ENCODE measurements at places on chromosomes 2 and 18. TPM values are rescaled to one million over a fixed set of nuclear protein-coding genes. Genes with fewer than 3 reads are reported as not detected.

GRCh38 chr2:16570516-16570915 lies 95.1 kb downstream of the CYRIA start:
- peaks cover 4% of the 10 kb centered on the region for H3K36me3 ChIP-seq
- DNase-seq: no peak
- H3K27ac ChIP-seq: no peak overlapping the region

GRCh38 chr2:221477714-221478484 lies 94.2 kb downstream of the EPHA4 start:
- no peaks in the 10 kb centered on the region for H3K36me3 ChIP-seq
- no peaks in the 10 kb centered on the region for H3K4me1 ChIP-seq
- H3K27ac ChIP-seq: no peak overlapping the region
- no peak for DNase-seq

DNA sequence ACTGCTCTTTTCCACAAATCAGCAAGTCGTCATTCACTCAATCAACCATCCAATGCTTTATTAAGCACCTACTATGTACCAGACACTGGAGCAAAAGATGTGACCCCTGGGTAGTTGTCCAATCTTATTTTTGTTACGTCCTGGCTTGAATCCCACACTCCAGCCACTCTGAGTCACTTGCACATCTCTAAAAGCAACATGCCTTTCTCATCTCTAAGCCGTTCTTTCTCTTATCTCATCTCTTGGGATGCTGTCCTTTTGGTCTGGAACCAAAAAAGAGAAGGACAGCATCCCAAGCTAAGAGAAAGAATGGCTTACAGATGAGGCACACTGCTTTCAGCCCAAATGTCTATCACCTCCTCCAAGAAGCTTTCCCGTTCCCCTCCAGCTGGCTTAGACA lies 58.8 kb downstream of the RNF152 start:
- no peak for DNase-seq
- H3K36me3 ChIP-seq: no peaks in the 10 kb centered on the region
- H3K27me3 ChIP-seq: peaks cover 2% of the 10 kb centered on the region
- H3K27ac ChIP-seq: no peak overlapping the region
- peaks cover 17% of the 10 kb centered on the region for H3K4me1 ChIP-seq

DNA sequence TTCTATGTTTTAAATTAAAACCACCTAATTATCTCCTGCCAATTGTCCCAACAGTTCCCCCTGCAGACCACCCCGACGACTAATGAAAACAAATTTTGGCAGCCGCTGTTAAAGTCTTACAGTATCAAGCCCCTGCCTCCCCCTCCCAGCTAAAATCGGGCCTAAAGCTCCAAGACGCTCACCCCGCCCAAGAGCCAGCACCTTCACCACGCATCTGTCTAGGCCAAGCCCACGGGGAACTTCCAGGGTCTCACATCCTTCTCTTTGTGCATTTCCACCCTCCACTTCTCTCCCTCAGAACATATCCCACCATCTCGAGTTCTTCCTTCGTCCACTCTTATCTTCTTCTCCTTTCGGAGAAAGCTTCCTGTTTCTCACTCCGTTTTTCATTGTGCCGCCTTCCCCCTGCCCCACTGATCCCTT lies 445 bp downstream of the PRPF40A start:
- peaks cover 57% of the 10 kb centered on the region for H3K4me1 ChIP-seq
- peak; percentile 30 for DNase-seq
- H3K4me3 ChIP-seq: peak overlapping the region; percentile 100
- no peaks in the 10 kb centered on the region for H3K27me3 ChIP-seq

DNA sequence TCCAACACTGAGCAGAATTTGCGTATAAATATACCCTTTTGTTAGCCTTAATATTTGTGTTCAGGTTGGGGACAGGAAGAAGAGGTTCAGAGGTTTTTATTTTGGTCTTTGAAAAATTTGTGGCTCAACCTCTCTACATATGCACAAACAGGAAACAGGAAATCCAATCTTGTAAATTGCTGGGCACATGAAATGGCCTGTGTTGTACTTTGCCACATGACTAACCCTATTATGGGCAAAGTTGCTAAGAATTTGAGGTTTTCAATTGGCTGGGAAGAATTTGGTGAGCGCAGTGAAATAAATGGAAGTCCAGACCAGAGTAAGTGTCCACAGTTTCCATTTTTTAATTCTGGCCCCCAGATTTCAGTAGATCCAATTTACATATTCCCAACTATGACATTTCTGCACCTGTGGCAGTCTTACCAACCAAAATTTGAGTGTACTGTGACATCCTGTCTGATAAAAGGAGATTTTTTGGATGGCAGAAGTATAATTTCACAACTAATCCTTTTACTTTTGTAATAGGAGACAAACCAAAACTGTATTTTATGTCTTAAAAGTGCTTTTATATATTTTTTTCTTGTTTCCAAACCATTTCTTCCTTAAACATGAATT lies 63.6 kb downstream of the COX7A2L start:
- H3K27ac ChIP-seq: peak overlapping the region; percentile 7
- no peak for DNase-seq
- peaks cover 44% of the 10 kb centered on the region for H3K36me3 ChIP-seq
- no peak overlapping the region for H3K4me3 ChIP-seq

DNA sequence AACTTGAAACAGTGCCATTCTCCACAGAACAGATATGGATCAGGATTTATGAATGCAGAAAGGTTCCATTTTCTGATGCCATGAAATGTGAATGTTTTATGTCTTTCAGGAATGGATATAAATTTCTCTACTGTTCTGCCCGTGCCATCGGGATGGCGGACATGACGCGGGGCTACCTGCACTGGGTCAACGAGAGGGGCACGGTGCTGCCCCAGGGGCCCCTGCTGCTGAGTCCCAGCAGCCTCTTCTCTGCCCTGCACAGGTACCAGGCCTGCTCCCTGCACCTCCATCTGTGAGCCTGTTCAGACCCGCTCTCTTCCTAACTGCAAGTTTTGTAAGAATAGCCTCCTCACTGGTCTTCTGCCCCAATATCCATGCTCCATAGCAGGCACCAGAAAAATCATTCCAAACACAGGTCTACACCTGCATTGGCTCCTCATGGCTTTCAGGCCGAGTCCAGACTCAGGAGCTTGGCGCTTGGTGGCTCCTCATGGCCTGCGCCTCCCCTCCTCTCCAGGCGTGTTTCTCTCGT lies 68.6 kb downstream of the LPIN1 start:
- H3K27ac ChIP-seq: no peak overlapping the region
- no peaks in the 10 kb centered on the region for H3K4me1 ChIP-seq
- H3K36me3 ChIP-seq: peaks cover 73% of the 10 kb centered on the region
- H3K27me3 ChIP-seq: no peaks in the 10 kb centered on the region
- DNase-seq: no peak

GRCh38 chr2:1609485-1610095 lies 134.7 kb downstream of the PXDN start:
- no peak overlapping the region for H3K4me3 ChIP-seq
- no peak for DNase-seq
- no peak overlapping the region for H3K27ac ChIP-seq
- H3K36me3 ChIP-seq: no peaks in the 10 kb centered on the region
- H3K4me1 ChIP-seq: no peaks in the 10 kb centered on the region

DNA sequence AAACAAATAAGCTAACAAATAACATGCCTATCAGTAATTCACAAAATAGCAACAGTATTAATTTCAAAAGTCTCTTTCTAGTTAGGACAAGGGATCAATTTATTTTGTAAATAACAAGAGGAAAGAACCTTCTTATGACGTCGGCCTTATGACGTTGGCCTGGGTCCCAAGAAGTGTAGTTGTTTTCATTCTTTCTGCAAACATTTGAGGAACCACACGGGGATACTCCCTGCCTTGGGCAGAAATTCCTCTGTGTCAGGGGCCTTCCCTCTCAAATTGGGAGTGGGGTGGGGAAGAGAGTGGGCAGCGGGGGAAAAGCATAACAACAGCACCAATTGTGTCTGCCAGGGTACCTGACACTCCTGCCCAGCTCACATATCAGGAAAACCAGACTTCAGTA lies 1.3 kb downstream of the CCDC68 start:
- no peak overlapping the region for H3K27ac ChIP-seq
- no peak for DNase-seq
- H3K4me3 ChIP-seq: no peak overlapping the region
- peaks cover 40% of the 10 kb centered on the region for H3K27me3 ChIP-seq

- H3K36me3 ChIP-seq: peaks cover 4% of the 10 kb centered on the region
- H3K4me1 ChIP-seq: no peaks in the 10 kb centered on the region
- no peak for DNase-seq
- H3K27me3 ChIP-seq: no peaks in the 10 kb centered on the region
- H3K27ac ChIP-seq: no peak overlapping the region
These were observed 32.9 kb downstream of the YIPF4 start for GRCh38 chr2:32310577-32310976.

DNA sequence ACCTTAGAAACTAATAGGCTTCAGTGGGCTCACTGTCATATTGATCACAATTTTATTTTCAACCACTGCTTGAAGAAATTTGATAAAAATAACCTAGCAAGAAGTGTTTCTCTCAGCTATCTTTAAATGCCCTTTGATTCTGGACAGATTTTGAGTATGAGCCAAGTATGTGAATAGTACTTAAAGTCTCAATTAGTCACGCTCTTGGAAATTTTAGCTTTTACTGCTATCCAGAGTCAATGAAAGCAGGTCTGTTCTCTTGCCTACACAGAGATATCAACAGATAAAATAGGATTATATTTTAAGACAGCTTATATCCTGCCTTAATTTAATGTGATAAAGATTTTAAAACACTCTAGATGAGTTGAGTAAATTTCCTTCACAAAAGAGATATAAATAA lies 337.3 kb downstream of the CBLN2 start:
- H3K27ac ChIP-seq: no peak overlapping the region
- H3K27me3 ChIP-seq: no peaks in the 10 kb centered on the region
- H3K36me3 ChIP-seq: no peaks in the 10 kb centered on the region
- no peak overlapping the region for H3K4me3 ChIP-seq
- DNase-seq: no peak

GRCh38 chr18:45166836-45167551 lies 448.3 kb upstream of the SLC14A2 start:
- H3K27ac ChIP-seq: no peak overlapping the region
- no peak overlapping the region for H3K4me3 ChIP-seq
- no peaks in the 10 kb centered on the region for H3K36me3 ChIP-seq
- DNase-seq: no peak

GRCh38 chr2:13030606-13031005 lies 313.9 kb downstream of the TRIB2 start:
- H3K27me3 ChIP-seq: peaks cover 5% of the 10 kb centered on the region
- no peaks in the 10 kb centered on the region for H3K4me1 ChIP-seq
- DNase-seq: no peak
- no peaks in the 10 kb centered on the region for H3K36me3 ChIP-seq
- H3K4me3 ChIP-seq: no peak overlapping the region

DNA sequence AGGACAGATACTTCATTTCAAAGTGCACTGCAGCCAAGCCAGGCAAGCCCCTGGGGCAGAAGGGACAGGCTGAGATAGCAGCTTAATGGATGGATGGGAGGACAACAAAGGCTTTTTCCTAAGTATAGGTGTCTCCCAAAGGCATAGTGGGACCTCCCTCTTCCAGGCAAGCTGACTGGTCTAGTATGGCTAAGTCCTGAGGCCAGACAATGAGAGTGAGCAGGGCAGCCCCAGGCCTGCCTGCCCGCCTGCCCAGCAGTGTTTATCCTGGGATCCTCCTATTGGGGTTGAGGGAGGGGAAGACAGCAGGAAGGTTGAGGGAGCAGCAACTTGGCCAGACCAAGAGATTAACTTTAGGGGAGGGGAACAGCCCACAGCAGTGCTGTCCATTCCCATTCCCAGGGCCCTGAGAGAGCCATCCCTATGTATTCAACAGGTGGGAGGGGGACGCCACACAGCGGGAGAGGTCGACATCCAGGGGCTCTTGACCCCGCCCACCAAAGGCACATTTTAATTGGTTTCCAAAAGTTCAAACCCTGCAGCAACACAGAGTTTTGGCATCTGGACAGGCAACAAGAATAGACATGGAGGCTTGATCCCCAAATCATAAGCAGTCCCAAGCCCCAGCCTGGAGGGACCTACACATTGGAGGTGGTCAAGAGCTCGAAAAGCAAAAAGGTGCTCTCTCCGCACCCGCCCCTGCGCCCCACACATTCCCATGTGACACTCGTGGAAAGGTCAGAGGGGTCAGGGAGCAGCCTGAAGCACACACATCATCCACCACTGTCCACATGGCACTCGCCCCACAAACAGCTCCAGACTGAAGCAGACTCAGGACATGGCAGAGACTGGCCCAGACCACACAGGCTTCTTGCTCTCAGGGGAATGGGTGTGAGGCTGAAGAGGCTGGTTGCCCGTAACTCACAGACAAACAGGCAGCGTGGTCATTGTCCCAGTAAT lies 2.9 kb upstream of the SFXN5 start:
- H3K36me3 ChIP-seq: no peaks in the 10 kb centered on the region
- no peak overlapping the region for H3K4me3 ChIP-seq
- DNase-seq: no peak
- no peaks in the 10 kb centered on the region for H3K27me3 ChIP-seq
- no peak overlapping the region for H3K27ac ChIP-seq

- no peak for DNase-seq
- H3K27ac ChIP-seq: no peak overlapping the region
- no peaks in the 10 kb centered on the region for H3K36me3 ChIP-seq
- no peaks in the 10 kb centered on the region for H3K4me1 ChIP-seq
These were observed 229.3 kb downstream of the SMAD2 start for GRCh38 chr18:47701134-47701533.

GRCh38 chr2:64062840-64063239 lies 43.6 kb upstream of the VPS54 start:
- no peaks in the 10 kb centered on the region for H3K36me3 ChIP-seq
- H3K4me3 ChIP-seq: no peak overlapping the region
- H3K27me3 ChIP-seq: no peaks in the 10 kb centered on the region
- H3K27ac ChIP-seq: peak overlapping the region; percentile 23
- peak; percentile 36 for DNase-seq

DNA sequence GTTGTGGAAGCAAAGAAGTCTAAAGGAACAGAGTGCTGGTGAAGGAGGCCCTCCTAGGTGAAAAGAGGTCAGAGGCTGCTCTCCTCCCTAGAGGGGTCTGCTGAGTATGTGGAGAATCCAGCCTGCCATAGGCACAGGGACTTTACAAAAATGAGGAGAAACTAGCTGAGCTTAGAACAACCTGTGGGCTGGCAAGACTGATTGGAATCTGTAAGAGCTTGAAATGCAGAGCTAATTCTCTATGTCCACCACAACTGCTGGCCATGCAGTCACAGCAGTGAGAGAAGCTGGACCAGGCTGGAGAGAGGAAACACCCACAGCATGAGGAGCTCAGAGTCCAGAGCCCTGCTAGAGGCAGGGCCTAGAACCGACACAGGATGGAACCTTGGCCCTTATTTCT lies 251.0 kb upstream of the MGAT5 start:
- no peak for DNase-seq
- H3K27me3 ChIP-seq: peaks cover 12% of the 10 kb centered on the region
- H3K4me3 ChIP-seq: no peak overlapping the region
- H3K4me1 ChIP-seq: no peaks in the 10 kb centered on the region
- no peaks in the 10 kb centered on the region for H3K36me3 ChIP-seq

GRCh38 chr2:204472375-204472774 lies 72.9 kb upstream of the PARD3B start:
- no peaks in the 10 kb centered on the region for H3K4me1 ChIP-seq
- H3K36me3 ChIP-seq: no peaks in the 10 kb centered on the region
- no peak overlapping the region for H3K27ac ChIP-seq

Gene PLA2R1
- total RNA-seq: not detected

Gene MRPL44
- total RNA-seq: 39.1 TPM

Gene CYRIA
- 1.2 TPM for total RNA-seq

Gene CFAP65
- not detected for total RNA-seq

Measured in activated naive CD4-positive, alpha-beta T cell treated with anti-CD3 and anti-CD28 coated beads for 36 hours (primary cell).